ENCODE measurements at places on chromosomes 4 and X.

- DNase-seq: no peak
Measured at GRCh38 chr4:2036327-2036726, 22.8 kb upstream of the NAT8L start.

- no peak for DNase-seq
Measured at GRCh38 chr4:42653626-42654560, 3.0 kb downstream of the ATP8A1 start.

GRCh38 chr4:81204571-81204970, 10.5 kb downstream of the PRKG2 start:
- DNase-seq: no peak

DNA sequence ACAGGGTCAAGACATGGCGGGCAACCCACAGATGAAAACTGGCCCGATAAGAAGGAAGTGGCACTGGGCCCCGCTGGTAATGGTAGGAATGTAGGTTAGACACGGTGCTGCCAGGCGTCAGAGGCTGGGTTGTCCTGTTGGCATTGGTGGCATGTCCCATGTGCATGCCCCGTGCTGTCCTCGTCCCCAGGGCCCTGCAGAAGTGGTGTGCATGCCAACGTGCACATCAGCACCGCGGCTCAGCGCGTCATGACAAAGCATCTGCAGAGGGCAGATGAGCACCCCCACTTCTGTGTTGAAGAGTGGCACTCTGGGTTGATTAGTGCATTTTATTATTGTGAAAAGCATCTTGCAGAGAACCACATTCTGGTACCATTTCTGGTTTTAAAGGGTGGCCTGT, 35.6 kb downstream of the NELFA start:
- DNase-seq: no peak

- peak; percentile 95 for DNase-seq
Measured at GRCh38 chrX:53433651-53434639, at the start of gene HSD17B10. TSS of gene HSD17B10 (minus strand) at chrX:53434370. CDS start at chrX:53434345, 25 bp downstream.

DNA sequence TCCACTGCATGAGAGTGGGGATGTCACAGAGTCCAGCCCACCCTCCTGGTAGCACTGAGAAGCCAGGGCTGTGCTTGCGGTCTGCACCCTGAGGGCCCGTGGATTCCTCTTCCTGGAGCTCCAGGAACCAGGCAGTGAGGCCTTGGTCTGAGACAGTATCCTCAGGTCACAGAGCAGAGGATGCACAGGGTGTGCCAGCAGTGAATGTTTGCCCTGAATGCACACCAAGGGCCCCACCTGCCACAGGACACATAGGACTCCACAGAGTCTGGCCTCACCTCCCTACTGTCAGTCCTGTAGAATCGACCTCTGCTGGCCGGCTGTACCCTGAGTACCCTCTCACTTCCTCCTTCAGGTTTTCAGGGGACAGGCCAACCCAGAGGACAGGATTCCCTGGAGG, 2.7 kb downstream of the MAGEA1 start:
- no peak for DNase-seq

DNA sequence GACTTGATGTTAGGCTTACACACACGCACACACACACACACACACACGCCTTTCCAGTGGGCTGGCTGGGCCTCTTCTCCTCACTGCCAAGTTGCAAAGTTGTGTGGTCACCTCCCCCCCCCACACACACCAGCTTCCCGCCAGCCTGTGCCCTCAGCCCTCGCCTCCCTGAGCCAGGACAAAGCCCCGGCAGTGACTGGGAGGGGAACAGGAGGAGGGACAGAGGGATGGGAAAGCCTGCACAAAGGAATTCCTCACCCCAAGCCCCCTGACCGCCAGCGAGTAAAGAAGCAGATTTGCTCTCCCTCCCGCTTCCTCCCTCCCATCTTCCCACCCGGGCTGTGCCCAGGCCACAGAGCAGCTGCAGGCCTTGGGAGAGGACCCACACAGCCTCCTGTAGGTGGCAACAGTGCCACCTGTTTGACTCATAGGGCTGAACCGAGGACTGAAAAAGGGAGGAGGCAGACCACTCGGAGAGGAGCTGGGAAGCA, at the start of gene GDPD2:
Gene GDPD2 (plus strand): TSS at position 464 of the 491 bp plus-strand sequence. CDS start 1,671 bp downstream, outside the sequence.
- DNase-seq: peak; percentile 89
